ENCODE measurements at places on chromosomes 13 and 19.

- DNase-seq, result no peak
These were observed 26.8 kb downstream of the SLC7A1 start for GRCh38 chr13:29568731-29569130.

- DNase-seq, result no peak
These were observed 345.8 kb downstream of the TBC1D4 start for GRCh38 chr13:75136151-75136550.

DNA sequence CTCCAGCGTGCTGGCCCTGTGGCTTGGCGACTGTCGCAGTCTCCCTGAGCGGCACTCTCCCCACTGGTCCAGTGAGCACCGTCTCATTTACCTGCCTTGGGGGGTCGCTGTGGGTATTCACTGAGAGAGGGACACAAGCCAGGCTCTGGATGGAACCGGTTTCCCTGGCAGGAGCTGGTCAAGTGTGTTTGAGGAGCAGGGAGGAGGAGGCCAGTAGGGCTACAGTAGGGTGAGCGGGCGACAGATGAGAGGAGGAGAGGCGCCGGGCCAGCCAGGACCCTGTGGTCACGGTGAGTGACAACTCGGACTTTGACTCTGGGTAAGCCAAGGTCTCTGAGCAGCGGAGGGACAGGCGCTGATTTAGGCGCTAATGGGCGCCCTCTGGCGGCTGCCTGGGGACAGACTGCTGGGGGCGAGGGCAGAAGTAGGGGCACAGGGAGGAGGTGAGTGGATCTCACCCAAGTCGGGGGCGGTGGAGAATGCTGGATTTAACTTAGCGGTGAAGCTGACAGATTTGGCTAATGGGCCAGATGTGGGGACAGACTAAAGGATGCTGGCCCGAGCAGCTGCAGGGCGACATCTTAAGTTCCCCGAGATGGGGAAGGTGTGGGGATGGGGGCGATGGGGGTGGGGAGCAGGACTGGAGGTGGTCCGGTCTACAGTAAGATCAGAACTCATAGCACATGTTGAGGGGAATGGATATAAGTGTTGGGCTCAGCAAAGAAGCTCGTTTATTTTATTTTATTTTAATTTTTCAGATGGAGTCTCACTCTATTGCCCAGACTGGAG lies 4.7 kb upstream of the PRMT1 start:
- peak; percentile 70 for DNase-seq

- DNase-seq, result no peak
These were observed 31.6 kb upstream of the CACTIN start for GRCh38 chr19:3658004-3658869.

DNA sequence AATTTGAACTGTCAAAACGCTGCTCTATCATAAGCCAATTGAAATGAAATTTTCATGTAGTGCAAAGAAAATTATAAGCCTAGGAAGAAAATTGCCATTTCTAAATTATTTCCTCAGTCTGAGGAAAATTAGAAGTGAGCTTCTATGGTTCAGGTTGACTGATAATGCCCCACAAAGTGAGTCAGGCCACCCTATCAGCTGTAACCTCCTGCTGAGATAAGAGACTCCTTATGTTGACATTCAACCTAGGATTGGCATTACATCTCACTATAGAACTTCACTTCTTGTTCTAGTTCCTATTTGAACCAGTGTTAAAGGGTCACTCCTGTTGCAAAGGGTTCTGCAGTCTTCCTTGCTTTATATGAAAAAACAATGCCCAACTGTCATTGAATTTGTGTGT lies 32.6 kb upstream of the RFC3 start:
- no peak for DNase-seq

- DNase-seq, result no peak
These were observed 32.4 kb downstream of the GPX4 start for GRCh38 chr19:1136201-1136600.

- DNase-seq, result no peak
These were observed 115.8 kb downstream of the NBEA start for GRCh38 chr13:35057858-35058257.

GRCh38 chr13:64397701-64398100 lies 2832.4 kb downstream of the PCDH9 start:
- no peak for DNase-seq

GRCh38 chr13:48790966-48791365 lies 137.2 kb downstream of the CYSLTR2 start:
- no peak for DNase-seq

DNA sequence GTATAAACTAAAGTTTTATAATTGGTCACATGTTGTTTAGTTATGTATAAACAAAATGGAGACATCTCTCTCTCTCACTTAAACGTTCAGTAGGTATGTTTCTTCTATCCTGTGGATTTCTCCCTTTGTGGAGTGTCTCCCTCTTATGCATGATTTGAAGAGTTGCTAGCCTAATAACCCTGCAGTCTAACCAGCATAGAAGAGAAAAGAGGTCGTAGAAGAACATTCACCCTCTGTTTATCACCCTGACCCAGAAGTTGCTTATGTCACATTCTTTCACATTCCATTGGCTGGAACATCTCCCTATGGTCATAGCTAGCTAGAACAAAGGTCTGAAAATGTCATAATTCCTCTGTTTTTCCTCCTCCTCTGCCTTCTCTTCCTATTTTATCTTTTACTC lies 176.8 kb upstream of the PCDH20 start:
- no peak for DNase-seq

- DNase-seq, result no peak
These were observed 29.2 kb downstream of the SYDE1 start for GRCh38 chr19:15136234-15136954.

DNA sequence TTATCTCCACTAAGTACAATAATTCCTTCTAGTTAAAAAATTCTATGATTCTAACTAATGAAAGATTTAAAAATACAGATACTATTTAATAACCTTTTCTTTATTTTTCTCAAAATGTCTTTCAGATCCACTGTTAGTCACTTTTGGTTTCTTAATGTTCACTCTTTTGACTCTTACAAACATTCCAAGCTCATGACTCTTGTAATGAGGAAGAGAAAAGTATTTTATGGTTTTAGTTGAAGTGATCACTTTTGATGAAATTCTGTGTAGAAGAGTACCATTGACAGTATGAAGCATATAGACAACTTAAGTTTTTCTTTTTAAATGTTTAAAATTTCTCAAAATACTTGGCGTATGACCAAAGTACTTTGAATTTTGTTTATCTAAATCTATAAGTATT lies 27.8 kb downstream of the COG3 start:
- no peak for DNase-seq

DNA sequence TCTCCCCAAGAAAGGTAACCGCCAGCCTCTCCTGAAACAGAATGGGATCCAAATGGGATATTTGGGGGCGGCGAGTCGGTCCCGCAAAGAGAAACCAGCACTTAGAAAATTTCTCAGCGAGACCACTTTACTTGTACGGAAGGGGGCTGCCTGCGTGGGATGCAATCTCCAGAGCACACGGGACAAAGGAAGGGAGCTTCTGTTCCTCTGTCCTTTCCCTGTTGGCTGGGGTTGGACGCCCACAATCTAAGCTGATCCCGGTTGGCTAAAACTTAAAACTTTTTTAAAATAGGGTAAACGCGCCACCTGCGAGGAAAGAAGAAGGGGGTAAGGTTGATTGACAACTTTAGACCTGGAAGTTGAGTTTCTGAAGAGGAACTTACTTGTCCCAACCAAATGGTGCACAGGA lies 826 bp upstream of the BSG start:
- no peak for DNase-seq

DNA sequence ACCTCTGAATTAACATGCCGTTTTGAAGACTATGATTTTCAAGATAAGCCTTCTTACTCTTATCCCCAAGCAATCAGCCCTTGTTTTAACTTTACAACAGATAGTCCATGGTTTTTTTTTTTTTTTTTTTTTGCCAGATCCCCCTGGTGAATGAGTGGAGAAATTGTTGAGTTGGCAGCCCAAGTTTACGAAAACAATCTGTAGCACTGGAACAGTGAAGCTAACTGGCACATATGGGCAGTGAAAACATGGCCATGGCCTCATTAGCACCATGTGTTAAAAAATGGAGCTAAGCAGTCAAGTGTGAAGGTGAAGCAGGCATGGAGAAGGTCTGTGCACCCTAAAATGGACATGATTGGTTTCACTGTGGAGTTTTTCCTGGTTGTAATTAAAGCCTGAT lies 812.1 kb upstream of the MIR17HG start:
- no peak for DNase-seq

DNA sequence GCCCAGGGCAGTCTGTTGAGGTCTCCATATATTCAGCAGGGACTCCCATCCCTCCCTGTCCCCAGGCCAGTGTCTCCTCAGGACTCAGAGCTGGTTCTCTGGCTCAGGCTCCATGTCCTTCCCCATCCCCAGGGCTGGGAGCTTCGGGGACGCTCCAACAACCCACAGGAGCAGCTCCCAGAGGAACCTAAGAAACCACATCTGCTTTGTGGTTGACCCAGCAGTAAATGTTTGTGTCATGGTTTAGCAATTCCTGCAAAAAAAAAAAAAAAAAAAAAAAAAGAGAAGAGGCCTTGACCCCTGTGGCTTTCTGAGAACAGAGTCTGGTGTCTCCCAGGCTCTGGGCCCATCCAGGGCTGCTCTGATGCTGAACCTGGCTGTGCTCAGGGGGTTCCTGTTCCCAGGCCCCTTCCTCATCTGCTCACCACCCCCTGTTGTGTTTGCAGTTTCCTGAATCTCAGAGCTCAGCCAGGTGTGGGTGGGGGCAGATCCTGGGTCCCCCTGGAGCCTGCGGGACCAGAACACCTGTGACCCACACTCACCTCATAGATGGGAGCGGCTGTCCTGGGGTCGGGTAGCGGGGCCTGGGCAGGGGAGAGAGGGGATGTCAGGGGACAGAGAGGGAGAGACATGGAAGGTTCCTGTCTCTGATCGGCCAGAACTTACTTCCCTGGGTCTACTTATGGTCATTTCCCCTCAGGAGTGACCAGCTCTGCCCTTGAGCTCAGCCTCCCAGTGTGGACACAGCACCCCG lies 25.2 kb upstream of the CEACAM1 start:
- no peak for DNase-seq

GRCh38 chr13:42524487-42525034 lies 49.4 kb upstream of the TNFSF11 start:
- DNase-seq, result no peak

- no peak for DNase-seq
These were observed 12.6 kb downstream of the ZSCAN5A start for GRCh38 chr19:56301886-56302620.

DNA sequence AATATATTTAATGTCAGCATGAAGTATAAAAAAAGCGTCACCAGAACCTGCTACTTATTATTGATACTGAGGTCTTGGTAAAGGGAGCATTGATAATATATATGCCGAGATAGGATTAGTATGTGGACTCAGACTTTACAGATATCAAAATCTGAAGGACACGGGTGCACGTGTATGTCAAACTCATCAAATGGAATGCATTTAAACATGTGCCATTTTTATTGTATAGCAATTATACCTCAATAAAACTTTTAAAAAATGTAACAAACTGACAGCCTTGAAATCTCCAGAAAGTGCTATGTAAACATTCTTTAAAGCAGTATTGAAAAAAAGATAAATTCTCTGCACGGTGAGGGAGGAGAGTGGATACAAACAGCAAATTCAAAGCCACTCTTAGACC lies 157.9 kb downstream of the RNF17 start:
- DNase-seq, result no peak

GRCh38 chr13:40101708-40102359 lies 446.4 kb downstream of the COG6 start:
- no peak for DNase-seq

DNA sequence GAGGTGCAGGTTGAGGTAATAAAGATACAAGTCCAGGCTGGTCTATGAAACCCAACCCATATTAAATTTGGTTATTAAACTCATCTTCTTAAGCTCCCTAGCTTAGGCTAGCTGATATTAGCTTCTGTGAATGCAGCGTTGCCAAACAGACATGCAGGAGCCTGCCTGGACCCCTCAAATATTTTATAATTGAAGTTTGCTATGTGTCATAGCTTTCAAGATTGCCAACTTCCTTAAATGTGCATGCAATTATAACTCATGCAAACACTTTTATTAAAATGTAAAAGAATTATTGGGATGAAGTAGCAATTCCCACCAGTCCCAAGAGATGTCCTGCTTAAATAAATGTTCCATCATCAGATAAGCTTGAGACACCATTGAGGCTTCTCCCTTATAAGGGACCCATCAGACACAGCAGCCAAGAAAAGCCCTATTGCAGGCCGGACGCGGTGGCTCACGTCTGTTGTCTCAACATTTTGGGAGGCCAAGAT lies 51.3 kb downstream of the MBNL2 start:
- DNase-seq, result no peak

GRCh38 chr19:3073931-3074595 lies 11.8 kb upstream of the TLE5 start:
- DNase-seq, result no peak

DNA sequence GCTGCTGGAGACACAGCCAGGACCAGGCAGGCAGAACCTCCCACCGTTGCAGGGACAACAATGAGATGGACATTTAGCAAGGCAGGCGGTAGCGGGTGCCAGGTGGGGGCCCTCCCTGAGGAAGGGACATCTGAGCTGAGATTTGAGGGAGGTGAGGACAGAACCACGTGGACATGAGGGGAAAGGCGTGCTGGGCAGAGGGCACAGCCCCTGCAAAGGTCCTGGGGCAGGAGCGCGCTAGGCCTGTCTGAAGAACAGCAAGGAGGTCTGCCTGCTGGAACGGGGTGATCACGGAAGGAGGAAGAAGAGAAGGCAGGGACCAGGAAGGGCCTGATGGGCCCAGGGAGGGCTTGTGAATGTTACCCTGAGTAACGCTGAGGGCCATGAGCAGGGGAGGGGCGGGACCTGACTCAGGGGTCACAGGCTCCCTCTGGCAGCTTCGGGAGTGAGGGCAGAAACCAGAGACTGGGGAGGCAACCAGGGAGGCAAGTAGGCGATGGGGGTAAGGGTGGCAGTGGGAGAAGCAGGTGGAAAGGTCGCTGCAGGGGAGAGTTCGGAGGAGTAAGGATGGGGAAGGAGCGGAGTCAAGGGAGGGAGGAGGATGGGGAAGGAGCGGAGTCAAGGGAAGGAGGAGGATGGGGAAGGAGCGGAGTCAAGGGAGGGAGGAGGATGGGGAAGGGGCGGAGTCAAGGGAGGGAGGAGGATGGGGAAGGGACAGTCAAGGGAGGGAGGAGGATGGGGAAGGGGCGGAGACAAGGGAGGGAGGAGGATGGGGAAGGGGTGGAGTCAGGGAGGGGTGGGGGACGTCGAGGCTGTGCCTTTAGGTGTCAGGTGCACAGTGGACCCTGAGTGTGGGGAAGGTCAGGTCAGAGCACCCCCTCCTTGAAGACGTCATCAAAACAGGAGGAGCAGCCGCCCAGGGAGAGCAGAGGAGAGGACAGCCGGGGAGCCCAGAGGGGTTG lies 15.7 kb upstream of the B3GNT3 start:
- DNase-seq, result peak; percentile 72

DNA sequence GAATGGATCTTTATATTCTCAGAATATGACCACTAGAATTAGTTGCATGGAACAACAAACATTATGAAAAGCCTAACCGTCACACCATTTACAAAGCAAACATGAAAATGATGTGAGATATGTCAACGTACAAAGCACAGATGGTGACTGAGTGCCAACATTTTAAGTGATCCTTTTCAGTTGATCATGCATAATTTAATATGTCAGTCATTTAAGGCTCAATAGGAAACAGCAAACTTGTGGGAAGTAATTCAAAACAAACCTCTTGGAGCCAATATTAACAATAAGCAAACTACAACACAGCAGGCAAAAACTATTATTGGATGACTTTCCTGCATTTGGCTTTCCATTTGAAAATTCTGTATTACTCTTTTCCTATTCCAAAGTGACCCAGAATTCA lies 277.6 kb downstream of the SLITRK6 start:
- no peak for DNase-seq

Data from NCI-H460 (cell line).